ENCODE measurements at places on chromosomes 13 and 19.

DNA sequence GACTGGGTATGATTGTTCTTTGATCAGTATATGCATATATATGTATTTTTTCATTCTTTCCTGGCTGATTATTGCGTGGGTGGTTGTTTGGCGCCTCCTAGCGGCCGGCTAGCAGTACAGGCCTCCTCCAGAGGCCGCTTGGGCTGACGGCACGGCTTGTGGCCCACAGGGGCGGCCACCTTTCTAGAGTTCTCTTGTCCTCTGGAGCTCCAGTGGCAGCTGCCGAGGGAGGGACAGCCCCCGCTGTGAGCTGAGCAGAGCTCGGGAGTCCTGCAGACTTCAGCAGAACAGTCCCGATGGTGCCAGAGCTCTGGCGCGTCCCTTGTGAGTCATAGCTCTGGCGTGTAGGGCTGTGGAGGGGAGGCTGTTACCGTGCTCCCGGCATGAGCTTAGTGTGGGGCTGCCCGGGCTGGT lies 22.5 kb upstream of the ZNF429 start:
- DNase-seq, result peak; percentile 8

DNA sequence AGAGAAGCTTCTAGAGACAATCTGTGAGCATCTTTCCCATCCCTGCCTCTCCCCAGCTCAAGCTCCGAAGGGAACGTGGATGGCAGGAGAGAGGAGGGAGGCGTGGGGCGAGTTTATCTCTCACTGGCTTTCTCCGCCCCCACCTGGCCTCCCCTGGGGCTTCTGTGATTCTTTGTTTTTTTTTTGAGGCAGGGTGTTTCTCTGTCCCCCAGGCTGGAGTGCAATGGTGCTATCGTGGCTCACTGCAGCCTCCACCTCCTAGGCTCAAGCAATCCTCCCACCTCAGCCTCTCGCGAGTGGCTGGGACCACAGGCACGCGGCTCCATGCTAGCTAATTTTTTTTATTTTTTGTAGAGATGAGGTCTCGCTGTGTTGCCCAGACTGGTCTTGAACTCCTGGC lies 23.0 kb downstream of the EFNA2 start:
- DNase-seq, result no peak

- no peak for DNase-seq
Observed at GRCh38 chr19:39148939-39149529, 23.4 kb downstream of the PAK4 start.

- DNase-seq, result no peak
Observed at GRCh38 chr13:60572855-60573254, 175.8 kb downstream of the TDRD3 start.

- no peak for DNase-seq
Observed at GRCh38 chr19:53552001-53552721, 14.2 kb downstream of the ZNF331 start.

DNA sequence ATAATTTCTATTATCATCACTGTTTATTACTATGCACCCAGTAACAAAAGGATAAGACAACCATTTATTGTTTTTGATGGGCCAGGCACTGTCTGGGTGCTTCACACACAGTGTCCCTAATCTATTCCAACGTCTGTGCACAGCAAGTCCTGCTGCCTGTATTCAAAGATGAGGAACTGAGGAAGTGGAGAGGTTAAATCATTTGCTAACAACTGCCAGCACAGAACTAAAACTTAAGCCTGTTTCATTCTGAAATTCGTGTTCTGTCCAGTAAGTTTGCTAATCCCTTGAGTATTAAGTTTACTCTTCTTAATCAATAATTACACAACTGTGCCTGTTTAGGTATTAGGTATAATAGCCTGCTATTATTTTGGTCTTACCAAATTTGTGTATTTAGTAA lies 41.9 kb downstream of the TEX26 start:
- DNase-seq, result no peak

DNA sequence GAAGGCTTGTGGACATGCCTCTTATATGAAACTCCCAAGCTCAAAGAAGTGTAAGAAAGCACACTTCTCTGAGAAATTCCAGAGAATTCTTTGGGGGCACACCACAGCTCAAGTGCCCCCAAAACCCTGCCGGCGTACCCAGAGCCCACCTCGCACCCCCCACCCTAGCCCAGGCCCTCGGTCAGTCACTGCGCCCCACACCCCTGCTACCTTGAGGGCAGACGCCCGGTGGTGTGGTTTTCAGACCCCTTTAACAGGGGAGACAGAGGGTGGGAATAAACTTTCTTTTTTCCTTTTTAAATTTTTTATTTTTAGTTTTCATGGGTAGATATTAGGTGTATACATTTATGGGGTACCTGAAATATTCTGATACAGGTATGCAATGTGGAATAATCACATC lies 29.5 kb downstream of the PEPD start:
- DNase-seq, result no peak

DNA sequence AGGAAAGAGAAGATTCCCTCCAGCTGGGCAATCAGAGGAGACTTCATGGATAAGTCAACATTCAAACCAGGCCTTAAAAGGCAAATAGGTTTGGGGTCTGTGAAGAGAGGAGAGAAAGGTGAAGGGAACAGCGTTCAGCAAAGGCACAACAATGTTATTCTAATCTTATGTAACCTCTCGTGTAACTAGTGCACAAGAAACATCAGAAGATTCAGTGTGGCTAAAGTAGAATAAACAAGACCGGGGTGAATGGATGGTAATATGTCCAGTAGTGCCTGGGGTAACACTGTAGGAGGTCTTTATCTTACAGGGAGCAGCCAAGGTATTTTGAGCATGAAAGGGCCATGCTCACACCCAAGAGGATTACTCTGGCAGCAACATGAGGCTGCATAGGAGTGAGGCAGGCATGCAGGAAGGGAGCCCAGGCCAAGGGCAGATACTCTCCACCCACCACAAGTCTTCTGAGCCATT lies 24.1 kb downstream of the LHFPL6 start:
- DNase-seq, result no peak

DNA sequence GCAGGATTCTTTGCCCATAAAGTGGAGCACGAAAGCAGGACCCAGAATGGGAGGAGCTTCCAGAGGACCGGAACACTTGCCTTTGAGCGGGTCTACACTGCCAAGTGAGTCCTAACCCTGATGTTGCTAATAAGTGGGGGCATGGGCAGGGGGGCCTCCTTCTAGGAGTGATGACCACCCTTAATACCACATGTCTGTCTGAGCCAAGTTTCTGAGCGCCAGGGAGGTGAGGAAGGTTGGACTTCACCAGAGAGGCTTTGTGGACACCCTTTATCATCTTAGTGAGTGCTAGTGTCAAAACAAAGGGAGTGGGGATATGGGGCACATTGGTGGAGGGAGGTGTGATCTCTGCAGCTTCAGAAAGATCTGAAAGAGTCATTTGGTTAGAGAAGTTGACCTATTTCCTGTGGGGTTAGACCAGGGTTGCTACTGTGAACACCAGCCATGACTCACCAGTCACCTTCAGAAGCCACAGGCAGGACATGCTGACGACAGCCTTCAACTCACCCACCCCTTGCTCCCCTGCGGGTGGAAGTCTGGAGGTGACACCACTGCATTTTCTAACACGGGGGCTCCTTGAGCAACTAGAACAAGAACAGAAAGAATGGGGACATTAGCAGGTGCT lies 8.8 kb downstream of the ALOX5AP start:
- DNase-seq, result no peak

DNA sequence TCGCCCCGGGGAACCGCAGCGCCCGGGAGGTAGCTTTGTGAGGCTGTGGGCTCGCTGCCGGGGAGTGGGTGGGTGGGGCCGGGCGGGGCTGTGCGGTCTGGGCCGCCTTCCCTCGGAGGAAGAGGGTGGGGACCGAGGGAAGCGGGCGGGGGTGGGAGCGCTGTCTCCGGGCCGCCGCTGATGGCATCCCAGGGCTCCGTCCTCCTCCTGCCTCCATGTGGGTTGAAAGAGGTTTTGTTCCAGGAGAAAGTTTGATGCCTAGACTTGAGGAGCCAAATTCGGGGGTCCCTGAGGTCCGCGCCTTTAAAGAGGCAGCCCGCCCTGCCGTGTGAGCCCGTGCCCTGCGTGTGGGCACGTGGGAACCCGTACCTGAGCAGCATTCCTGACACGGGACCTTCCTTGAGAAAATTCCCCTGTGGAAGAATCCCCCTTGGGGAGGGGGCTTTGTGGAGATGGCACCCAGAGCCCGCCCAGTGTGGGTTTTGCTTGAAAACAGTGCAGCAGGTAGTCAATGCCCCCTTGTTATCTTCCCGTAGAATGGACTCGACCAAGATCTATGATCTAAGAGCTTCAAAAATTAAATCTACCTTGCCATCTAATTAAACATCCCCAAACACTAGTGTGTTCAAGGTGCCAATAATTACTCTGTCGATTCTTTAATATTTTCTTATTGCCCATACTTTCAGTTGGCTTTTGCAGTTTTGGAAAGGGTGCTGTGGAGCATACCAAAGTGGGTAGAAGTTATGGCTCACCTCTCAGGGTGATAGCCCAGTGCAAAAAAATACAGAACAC lies 107.8 kb downstream of the RXFP2 start:
- DNase-seq, result no peak

GRCh38 chr13:23701636-23702035 lies 131.4 kb downstream of the TNFRSF19 start:
- DNase-seq, result no peak

- DNase-seq, result no peak
Observed at GRCh38 chr13:92613921-92614320, 612.7 kb upstream of the GPC6 start.

GRCh38 chr19:47704024-47704423 lies 9.2 kb upstream of the EHD2 start:
- DNase-seq, result no peak

DNA sequence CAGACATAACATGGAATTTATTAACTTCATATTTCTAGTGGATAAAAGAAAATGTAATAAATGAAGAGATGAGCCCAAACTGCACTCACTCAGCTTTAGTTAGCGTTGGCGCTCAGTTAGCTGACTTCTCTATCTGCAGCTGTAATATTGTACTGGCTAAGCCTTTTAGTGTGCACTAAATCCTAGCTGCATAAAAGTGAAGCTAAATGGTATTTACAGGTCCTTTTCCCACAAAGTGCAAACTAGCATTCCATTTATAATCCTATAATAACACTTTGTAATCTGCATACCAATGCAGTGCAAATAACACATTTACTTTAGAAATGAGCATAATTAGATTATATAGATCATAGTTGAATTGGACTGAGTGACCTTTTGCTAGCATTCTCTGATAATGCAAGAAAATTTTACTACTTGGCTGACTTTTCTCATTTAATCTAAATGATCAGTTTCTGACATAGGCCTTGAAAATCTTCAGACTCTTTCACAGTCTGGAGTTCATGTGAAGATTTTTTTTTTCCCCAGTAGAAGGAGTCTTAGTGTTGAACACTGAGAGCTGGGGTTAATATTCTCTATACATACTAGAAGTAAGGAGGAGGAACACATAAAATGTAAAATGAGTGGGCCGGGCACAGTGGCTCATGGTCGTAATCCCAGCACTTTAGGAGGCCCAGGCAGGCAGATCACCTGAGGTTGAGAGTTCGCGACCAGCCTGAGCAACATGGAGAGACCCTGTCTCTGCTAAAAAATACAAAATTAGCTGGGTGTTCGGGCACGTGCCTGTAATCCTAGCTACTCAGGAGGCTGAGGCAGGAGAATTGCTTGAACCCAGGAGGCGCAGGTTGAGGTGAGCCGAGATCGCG lies 1426.4 kb downstream of the PCDH9 start:
- no peak for DNase-seq

DNA sequence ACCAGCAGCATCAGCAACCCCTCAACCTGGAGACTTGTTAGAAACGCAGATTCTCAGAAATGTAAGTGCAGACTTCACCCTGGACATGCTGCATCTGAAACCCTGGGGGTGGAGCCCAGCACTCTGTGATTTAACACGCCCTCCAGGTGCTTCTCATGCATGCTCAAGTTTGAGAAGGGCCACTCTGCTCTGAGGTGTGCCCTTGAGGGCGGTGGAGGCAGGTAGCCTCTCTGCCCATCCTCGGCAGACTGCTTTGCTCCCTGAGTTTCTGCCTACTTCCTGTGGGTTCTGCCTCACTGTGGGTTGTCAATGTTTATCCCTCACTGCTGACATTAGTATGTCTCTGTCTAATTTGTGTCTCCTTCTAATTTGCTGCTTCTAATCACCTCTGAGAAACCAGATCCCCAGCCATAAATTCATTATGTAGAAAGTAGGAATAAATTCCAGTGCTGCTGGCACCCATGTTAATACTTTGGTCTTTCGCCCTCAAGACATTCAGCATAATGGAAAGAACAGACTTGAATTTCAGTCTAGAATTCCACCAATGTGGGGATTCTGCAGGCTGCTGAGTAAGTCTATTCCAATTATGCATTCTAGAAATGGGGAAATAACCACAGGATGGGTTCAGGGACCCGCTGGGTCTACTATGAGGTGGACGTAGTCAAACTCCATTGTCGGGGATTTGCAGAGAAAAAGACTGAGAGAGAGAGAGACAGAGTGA lies 51.3 kb upstream of the CYSLTR2 start:
- no peak for DNase-seq

- no peak for DNase-seq
Observed at GRCh38 chr19:12672744-12673143, 6.1 kb downstream of the WDR83 start.

- DNase-seq, result no peak
Observed at GRCh38 chr13:113542751-113543424, 41.7 kb upstream of the TFDP1 start.

DNA sequence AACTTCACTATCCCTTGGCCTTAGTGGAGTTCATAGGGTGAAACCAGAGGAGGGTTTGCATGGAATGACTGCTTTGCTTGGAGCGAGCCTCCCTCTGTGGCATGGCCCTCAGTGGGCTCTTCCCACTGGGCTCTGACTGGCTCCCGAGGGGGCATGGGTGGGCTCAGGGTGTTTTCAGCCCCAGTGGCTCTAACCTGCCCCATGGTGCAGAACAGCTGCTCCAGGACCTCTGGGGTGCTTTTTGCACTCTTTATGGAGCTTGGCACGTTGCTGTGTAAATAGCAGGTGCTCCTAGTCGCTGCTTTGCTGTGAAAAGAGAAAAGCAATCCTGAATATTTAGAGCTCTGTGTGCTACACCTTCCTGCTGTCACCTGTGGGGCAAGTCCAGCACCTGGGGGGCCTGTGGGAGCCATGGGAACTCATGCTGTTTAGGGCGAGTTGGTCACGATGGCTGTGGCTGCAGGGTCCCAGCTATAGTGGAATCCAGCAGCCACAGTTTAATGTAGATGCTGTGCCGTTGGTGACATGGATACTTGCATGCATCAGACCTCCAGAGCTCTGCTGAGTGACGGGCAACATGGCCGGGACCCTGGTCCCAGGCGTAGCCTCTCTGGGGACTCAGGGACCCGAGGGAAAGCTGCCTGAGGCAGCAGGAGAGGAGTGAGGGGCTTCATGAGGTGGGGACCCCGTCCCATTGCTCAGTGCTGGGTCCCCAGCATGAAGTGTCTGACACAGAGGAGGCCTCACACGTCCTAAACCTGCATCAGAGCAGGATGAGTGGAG lies 14.3 kb upstream of the MCF2L start:
- DNase-seq, result no peak
